GM12891 (cell line): ENCODE measurements at places on chromosomes 7 and 10.

DNA sequence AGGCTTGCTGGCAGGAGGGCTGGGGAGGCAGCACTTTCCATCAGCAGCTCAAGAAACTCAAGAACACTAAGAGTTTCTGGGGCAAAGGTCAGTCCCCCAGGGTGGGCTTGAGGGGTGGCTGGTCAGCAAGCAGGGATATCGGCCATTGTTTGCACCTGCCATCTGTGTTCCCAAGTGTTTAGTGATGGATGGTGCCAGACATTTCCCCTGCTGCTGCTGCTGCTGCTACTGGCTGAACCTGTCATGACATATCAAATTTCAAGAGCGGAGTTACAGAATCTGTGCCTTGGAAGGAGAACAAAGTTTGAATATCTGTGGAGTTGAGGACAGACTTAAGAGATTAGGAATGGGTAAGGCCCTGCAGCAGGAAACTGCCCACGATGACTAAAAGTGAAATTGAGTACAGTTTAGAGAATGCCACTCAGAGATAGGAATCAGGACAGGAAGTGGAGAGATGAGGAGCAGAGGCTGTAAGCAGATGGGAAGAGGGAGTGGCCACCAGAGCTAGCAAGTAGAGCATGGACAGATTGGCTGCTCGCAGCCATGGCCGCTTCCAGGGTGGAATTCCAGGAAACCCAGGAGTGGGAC is 39.2 kb upstream of the PPP1R3C start:
- no peak for DNase-seq

DNA sequence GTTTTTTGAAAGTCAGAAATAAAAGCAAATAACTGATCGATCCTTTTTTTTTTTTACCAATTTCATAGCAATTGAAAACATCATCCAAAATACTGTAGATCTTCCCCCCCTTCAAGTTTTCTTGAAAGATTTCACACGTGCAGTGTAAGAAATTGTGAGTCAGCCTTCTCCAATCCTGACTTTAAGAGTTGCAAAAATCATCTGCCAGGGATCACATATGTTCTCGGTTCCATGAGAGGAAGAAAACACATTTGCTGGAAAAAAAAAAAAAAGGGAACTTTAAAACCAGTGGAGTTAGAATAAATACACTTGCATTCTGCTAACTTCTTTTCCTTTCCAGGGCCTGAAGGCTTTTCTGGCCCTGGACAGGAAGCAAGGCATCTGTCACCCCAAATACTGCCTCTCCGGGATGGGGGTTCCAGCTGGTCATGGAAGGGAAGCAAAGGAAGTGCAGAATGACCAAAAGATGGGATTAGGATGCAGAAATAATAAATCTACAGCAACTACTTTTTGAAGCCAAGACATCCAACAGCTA is 198.4 kb upstream of the KIAA1217 start:
- DNase-seq = no peak

DNA sequence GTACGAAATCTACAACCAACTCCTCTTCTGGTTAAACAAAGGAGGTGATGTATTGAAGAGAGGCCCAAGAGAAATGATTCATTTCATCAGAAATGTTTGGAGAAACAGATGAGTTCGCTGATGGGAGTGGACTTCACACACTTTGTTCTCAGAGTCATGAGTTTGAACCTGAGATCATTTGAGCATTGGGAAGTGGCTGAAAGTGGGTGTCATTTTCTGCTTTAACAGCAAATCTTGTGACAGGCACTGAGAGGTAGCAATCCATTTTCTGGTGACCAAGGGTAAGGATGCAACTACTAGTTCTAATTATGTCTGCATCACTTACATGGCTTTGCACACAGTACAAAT is 51.4 kb downstream of the RBM20 start:
- DNase-seq = no peak

DNA sequence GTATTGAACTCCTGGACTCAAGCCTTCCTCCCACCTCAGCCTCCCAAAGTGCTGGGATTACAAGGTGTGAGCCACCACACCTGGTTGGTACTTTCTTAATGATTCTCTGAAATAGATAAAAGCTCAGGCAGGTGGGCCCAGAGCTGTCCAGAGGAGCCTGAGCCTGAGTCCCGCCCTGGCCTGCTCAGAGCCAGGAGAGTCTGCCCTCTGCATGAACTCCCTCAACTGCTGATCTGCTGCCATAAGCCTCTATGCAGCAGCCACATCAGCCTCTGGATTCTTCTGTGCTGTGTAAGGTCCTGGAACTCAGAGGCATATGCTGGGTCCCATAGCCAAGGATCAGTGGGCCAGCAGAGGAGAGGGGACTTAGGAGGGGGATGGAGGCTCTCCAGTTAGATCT is 23.1 kb upstream of the DDIT4 start:
- no peak for DNase-seq

GRCh38 chr7:25308906-25309705 is 80.8 kb upstream of the NPVF start:
- DNase-seq = no peak

DNA sequence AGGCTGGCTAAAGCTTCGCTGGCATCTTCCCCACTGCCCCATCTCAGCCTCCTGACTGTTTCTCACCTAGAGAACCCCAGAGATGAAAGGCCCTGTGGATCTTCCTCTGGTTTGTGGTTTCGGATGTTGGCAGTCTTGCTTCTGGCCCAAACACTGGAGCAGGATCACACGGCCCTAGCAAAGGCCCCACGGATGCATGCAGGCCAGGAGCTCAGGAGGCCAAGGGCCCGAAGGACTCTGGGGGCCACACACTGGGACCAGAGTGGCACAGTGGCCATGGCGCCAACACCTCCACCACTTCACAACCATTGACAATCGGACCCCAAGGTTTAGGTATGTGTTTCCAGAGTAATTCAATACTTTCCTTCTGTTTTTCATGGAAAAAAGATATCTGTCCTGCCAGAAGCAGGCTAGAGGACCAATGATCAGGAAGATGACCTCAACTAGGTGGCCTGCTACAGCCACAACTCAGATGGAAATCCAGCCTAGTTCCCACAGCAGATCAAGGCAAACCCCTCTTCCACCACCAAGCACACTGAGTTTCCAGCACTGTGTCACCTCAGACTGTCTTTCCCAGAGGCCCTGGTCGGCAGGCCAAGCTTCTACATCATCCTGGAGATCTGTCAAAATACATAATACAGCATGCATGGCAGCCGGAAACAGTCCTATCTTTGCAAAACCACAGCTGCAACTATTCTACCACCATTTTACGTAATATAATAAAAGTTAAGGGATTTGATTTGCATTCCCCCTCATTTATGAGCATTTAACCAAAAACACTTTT is 53.0 kb downstream of the CTBP2 start:
- no peak for DNase-seq

DNA sequence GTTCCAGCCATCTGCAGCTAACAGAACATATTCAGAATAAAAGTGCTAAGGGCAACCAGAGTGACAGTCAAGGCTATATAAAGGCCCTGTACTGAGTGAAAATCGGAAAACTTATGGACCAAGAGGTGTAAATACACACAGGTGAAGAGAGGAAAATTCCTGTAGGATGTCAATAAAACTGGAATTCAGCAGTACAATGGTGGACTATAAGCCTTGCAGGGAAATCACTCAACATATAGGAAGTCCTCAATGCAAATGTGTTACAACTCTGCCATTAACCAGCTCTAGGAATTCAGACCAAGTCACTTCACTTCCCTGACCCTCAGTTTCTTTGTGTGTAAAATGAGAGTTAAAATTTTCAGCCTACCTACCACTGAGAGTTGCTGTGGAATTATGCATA is 7.7 kb downstream of the USP6NL start:
- no peak for DNase-seq

DNA sequence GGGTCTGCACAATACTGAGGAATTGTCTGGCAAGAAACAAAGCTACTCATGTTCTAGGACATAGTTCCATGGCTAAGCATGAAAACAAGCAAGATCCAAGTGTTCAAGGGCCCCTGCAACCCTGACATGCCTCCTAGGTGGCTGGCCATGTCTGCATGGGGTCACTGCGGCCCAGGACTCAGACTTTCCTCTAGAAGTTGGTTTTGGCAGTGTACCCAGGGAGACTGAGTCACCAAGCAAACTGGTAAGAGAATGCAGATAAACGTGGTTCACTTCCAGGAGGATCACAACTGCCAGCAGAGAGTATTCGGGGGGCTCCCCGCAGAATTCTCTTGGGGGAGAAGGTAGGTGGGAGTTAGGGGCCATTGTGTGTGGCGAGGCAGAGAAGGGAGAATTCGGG is 7.4 kb upstream of the PFKFB3 start:
- DNase-seq = no peak

- no peak for DNase-seq
Observed at GRCh38 chr7:47514818-47515217, 67.1 kb downstream of the TNS3 start.

DNA sequence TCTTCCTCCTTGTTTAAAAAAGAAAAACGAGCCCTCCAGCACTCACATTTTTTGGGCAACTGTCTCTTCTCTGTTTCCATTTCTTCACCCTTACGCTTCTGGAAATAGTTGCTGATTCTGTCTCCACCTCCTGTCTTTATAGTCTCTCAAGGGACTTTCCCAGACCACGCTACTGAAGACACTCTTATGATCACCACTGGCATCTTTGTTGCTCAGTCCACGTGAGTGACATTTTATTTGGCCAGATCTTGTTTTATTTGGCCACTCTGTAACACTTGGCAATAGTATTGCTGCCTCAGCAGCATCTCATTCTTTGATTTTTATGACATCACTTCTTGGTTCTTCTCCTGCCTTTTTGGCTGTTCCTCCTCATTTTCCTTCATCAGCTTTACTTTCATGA is 21.6 kb upstream of the NME8 start:
- DNase-seq = no peak

GRCh38 chr7:98119256-98119918 is 12.7 kb downstream of the LMTK2 start:
- DNase-seq = no peak

- no peak for DNase-seq
Observed at GRCh38 chr10:8054244-8054493, 319 bp upstream of the GATA3 start.
